ENCODE measurements at places on chromosomes 6 and 20.

- DNase-seq = no peak
These were observed 275.0 kb downstream of the CENPW start for GRCh38 chr6:126614642-126615504.

GRCh38 chr6:93858213-93858612 lies 438.9 kb upstream of the EPHA7 start:
- DNase-seq = no peak

DNA sequence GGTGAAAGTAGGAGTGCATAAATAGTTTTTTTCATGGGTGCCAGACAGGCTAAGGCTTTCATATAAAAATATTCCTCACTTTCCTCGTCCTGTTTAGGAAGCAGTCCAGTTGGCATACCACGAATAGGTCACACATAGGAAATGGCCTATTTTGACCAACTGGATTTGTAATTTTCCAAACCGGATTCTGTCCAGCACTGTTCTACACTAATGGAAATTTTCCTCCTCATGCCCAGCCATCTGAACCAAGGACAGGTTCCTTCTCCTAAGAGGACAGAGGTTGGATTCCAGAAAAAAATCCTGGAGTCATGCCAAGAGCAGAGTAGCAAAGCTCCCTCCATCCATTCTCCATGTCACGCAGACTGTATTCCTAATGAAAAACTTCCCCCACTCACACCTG lies 43.1 kb downstream of the PANK2 start:
- DNase-seq = no peak

- no peak for DNase-seq
These were observed 129.8 kb downstream of the TPBG start for GRCh38 chr6:82493467-82493866.

DNA sequence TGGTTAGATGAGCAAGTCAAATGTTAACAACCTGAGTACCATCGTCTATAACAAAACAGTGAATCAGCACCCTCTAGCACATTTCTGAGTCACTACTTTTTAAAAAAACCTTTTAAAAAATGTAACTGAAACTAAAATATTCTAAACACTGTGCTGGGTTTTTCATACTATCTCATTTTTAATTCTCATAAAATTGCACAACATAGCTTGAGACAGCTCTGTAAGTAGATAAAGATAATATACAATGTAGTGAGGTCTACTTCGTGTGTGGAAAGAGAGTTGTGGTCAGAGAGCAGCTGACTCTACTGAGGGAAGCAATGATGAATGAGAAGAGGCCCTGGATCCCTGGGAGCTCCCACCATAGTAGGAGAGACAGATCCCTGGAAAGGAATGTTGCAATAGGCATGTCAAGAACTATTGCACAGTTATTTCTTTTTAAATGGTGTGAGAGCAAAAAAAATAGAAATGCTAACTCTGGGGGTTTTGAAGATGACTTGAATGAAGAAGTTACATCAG lies 13.6 kb upstream of the CALHM6 start:
- no peak for DNase-seq

DNA sequence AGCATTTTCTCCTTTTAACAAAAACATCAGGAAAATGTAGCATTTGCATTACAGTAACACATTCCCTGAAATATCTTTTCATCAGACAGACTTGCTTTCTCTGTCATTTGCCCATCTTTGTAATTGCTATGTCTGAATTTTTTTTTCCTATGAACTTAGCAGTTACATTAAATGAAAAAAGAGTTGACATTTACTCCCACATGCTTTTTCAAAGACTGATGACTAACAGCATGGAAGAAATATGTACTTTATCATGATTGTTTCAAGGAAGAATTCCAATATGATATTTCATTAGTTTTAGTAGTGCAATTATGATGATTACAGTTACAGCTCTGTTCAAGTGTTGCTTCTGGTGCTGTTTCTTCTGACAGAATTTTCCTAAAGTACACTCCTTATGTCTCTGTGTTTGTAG lies 864.5 kb upstream of the MAN1A1 start:
- DNase-seq = no peak

Data from activated CD4-positive, alpha-beta T cell treated with anti-CD3 and anti-CD28 coated beads, Interleukin-2, amount 50 U/mL, for 16 hours (primary cell).